Stimulated activated CD4-positive, alpha-beta T cell treated with anti-CD3 and anti-CD28 coated beads, Interleukin-4, amount 100 ng/mL, for 1 hour (primary cell): ENCODE measurements at places on chromosomes 2 and 18.

GRCh38 chr2:102344397-102344796, 11.2 kb upstream of the IL18R1 start:
- no peak for DNase-seq

DNA sequence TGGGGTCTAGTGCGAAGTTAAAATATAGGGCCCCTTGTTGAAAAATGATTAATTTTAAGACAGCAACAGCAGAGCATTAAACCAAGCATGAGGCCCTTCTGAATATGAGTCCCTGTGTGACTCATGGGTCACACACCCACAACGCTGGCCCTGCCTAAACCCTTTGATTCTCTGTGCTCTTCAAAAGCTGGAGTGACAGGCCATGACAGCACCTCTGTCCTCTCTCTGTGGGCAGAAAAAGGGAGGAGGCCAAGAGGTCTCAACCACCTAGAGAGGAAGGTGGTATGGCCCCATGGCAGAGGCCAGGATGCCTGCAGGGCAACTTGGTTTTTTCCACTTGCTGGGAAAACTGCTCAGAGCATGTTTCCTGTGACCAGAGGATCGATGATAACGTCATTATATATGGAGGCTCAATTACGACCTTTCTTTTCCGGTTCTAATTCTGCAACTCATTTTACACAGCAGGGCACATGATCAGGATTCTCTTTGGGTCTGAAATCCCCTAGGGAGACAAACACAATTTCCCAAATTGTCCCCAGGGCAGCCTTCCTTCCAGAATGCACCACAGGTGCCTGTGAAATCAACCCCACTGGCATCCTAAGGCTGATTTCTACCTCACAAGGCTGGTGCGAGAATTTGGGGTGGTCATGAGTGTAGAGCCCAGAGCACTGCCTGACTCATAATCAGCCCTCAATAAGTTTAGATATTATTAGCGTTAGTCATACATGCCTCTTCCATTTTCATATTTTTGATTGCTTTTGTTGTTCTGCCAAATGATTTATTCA, 102.0 kb upstream of the PPP1CB start:
- DNase-seq, result peak; percentile 30

DNA sequence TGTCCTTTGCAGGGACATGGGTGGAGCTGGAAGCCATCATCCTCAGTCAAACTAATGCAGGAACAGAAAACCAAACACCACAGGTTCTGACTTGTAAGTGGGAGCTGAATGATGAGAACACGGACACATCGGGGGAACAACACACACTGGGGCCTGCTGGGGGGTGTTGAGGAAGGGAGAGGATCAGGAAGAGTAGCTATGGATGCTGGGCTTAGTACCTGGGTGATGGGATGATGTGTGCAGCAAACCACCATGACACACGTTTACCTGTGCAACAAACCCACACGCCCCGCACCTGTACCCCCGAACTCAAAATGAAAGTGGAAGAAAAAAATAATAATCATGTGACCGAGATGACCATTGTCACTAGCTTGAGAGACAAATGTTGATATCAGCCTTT, 114.7 kb downstream of the NDUFA10 start:
- DNase-seq, result no peak

GRCh38 chr2:205531489-205532148, 150.7 kb upstream of the NRP2 start:
- DNase-seq, result no peak

DNA sequence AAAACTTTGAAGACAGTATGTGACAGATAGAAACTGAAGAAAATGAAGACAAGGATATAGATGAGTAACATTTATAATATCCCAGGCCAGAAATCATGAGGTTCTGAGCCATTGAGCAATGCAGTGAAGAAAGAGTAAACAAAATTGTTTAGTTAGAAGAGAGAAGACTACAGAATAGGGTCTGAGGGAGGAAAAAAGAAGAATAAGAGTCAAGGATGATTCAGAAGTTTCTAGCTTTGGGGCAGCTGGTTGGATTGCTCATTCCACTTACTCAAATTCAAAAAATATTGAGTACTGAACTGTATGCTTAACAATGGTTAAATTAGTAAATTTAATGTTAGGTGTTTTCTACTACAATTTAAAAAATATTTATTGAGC, 155.0 kb upstream of the OTX1 start:
- DNase-seq, result no peak

GRCh38 chr18:35059280-35059927, 18.2 kb downstream of the MAPRE2 start:
- DNase-seq, result no peak

- no peak for DNase-seq
Observed at GRCh38 chr2:45874344-45874743, 222.9 kb downstream of the PRKCE start.

DNA sequence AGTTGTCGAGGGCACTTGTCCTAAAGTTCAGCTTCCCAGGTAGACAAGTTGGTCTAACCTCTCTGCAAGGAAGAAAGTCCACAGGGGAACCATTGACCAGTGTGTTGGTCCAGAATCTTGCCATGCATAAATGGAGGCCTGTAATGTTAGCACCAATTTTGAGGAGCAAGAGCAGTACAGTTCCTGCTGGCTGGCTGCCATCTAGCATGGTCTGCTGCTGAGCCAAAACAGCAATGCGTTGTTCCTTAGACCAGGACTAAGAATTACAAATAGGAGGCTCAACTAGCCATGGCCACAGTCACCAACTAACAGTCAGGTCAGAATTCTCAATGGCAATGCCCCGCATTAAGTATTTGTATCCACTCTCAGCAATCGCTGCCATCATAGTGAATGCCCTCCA, 72.8 kb upstream of the WIPF1 start:
- DNase-seq, result no peak

DNA sequence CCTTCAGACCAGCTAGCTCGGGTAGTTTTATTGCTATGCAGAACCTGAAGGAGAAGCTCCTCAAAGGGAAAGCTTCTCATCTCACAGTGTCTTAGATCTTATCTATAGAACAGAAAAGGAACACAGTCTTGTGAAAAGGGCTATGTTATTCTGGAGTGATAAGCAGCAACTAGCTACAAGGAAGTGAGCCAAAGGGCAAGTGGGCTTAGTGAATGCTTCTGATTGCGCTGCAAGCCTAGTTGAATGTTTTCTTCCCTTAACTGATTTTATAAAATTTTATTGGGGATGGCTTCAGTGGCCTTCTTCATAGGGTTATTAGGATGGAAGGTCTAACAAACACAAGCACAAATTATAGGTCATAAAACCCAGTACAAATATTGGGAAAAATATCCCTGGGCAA, 400.1 kb downstream of the PARD3B start:
- no peak for DNase-seq

GRCh38 chr2:189350540-189351209, 90.6 kb upstream of the WDR75 start:
- DNase-seq, result no peak

GRCh38 chr2:215907147-215907546, 106.2 kb downstream of the MREG start:
- DNase-seq, result no peak

- DNase-seq, result no peak
Observed at GRCh38 chr2:173397539-173397938, 42.9 kb downstream of the CDCA7 start.

- DNase-seq, result no peak
Observed at GRCh38 chr2:20021405-20022009, 9.0 kb upstream of the MATN3 start.

- DNase-seq, result no peak
Observed at GRCh38 chr2:152715854-152716428, 1.3 kb downstream of the PRPF40A start.

GRCh38 chr2:208781166-208781565, 374.6 kb downstream of the PTH2R start:
- no peak for DNase-seq
